Stimulated activated CD8-positive, alpha-beta memory T cell treated with anti-CD3 and anti-CD28 coated beads, Interleukin-2, amount 100 ng/mL, for 1 hour (primary cell): ENCODE measurements at places on chromosomes 13 and 19.

GRCh38 chr19:39084732-39085080 is 538 bp downstream of the ACP7 start:
- DNase-seq = no peak

- no peak for DNase-seq
These were observed 13.8 kb upstream of the COG6 start for GRCh38 chr13:39641645-39642044.

DNA sequence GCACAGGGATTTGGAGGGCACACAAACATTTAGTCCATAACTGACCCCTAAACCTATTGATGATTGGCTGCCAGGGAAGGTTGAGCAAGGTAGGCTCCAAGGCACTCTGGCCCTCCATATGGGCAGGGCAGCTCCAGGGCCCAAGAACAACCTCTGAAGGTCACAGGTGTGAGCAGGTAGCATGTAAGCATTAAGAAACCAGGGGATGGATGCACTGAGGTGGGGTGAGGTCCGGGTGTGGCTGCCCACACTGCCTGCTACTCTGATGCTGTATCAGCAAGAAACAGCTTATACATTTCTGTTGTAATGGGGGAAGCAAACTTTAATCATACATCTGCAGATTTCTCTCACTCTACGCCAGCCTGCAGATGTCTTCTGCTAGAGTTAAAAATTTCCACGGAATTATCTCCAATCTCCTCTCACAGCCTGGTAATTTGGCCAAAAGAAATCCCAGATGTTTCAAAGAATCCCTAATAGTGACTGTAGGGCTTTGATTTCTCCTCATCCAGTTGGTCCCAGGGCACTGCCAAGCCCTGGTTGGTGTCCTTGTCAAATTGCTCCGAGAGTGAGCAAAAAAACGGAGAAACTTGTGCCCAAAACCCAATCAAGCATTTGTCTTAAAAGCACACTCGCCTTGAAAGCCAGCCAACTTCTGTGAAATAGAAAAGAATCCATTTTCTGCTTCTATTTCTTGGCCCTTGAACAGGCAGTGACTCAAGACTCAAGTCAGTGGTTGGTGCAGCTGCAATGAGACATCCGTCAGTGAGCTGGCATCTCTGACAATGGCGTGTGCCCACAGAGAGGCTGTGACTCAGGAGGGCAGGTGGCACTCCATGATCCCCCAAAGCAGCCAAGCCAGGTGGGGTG is 72.5 kb upstream of the MRI1 start:
- DNase-seq = no peak

GRCh38 chr19:1235625-1236538 is 1.9 kb downstream of the CBARP start:
- no peak for DNase-seq

DNA sequence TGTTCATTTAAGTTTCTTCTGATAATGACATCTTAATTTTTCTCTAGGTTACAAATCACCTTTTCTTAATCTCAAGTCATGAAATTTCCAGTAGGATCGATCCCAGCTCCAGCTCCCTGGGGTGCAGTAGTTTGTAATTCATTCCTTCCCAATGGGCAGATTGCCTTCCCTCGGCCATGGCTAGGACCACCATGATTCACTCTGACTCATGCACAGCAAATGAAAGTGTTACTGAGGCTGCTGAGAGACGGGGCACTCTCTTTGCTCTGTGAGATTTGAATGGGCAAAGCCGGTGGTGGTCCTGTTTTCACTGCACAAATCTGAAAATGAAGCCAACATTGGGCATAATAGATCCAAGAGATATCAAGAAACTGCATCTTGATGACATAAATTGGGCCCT is 202.8 kb upstream of the IRS2 start:
- DNase-seq = no peak
